ENCODE measurements at places on chromosomes 3 and 15. TPM values are rescaled to one million over a fixed set of nuclear protein-coding genes. Genes with fewer than 3 reads are reported as not detected.

Gene REC114
- not detected for total RNA-seq

Gene SLC2A2
- 351 TPM for total RNA-seq

Gene CPN2
- total RNA-seq, result 159 TPM

Gene PRSS50
- total RNA-seq, result 0.13 TPM

Gene MFN1
- total RNA-seq, result 17.9 TPM

Gene KBTBD8
- total RNA-seq, result 1.5 TPM

Gene AMOTL2
- total RNA-seq, result 26.8 TPM

Gene SLC22A14
- total RNA-seq, result not detected

Gene A4GNT
- total RNA-seq, result not detected

Gene CYP1A2
- total RNA-seq, result 120 TPM

Gene NOX5
- total RNA-seq, result 0.13 TPM

Gene CMTM7
- total RNA-seq, result 3.6 TPM

Gene CAND2
- 7.2 TPM for total RNA-seq

Gene PARP9
- 39.0 TPM for total RNA-seq

Gene LRRC31
- 1.7 TPM for total RNA-seq

- DNase-seq, result no peak
Measured at GRCh38 chr3:99191186-99191585, 289.7 kb upstream of the DCBLD2 start.

GRCh38 chr3:179324270-179324754 is 1.5 kb downstream of the ZNF639 start:
- no peak for DNase-seq

GRCh38 chr15:51621936-51622603 is 501 bp downstream of the DMXL2 start:
- DNase-seq, result peak; percentile 59

DNA sequence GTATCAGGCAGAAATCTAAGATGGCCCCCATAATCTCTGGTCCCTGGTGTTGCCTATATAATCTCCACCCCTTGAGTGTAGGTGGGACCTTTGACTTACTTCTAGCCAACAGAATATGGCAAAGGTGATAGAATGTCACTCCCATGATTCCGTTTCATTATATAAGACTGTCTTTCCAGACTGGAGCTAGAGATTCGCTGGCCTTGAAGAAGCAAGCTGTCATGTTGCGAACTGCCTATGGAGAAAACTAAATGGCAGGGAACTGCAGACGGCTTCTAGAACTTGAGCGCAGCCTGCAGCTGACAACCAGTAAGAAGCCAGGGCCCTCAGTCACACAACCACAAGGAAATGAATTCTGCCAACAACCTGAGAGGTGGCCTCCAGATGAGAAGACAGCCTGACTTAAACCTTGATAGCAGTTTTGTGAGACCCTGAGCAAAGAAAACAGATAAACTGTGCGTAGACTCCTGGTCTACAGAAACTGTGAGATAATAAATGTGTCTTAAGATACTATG is 2.2 kb upstream of the KPNA1 start:
- no peak for DNase-seq

DNA sequence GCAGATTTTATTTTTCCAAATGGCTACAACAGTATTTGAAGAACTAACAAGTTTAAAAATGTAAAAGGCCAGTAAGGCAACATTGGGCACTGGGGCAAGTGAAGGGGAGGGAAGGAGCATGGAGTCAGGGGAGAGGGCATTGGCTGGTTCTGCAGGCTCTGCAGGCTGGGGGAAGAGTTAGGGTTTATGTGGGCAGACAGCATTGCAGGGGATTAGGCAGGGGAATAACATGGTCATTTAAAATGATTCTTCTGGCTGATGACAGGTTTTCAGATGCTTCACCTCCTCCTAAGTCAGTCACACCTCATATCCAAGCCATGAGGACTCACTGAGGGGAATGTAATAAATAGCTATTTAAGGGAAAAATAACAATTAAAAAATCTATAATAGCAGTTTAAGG is 52.6 kb downstream of the BTD start:
- no peak for DNase-seq

GRCh38 chr3:157063926-157064325 is 96.0 kb downstream of the CCNL1 start:
- DNase-seq, result no peak

DNA sequence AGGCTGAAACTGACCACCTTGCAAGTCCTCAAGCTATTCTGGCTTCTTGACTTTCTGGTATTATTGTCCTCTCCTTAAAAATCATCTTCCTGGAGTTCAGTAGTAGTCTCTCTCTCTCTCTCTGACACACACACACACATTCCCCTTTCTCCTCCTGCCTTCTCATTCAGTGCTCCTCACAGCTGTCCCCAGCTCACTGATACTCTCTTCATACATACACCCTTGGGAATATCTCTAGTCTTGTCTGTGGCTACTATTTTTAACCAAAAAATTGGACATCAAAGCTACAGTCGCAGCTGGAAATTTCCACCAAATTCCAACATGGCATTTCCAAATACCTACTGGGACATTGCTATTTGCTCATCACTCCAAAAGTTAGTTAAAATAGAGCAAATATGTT is 178.9 kb downstream of the ECT2 start:
- no peak for DNase-seq

DNA sequence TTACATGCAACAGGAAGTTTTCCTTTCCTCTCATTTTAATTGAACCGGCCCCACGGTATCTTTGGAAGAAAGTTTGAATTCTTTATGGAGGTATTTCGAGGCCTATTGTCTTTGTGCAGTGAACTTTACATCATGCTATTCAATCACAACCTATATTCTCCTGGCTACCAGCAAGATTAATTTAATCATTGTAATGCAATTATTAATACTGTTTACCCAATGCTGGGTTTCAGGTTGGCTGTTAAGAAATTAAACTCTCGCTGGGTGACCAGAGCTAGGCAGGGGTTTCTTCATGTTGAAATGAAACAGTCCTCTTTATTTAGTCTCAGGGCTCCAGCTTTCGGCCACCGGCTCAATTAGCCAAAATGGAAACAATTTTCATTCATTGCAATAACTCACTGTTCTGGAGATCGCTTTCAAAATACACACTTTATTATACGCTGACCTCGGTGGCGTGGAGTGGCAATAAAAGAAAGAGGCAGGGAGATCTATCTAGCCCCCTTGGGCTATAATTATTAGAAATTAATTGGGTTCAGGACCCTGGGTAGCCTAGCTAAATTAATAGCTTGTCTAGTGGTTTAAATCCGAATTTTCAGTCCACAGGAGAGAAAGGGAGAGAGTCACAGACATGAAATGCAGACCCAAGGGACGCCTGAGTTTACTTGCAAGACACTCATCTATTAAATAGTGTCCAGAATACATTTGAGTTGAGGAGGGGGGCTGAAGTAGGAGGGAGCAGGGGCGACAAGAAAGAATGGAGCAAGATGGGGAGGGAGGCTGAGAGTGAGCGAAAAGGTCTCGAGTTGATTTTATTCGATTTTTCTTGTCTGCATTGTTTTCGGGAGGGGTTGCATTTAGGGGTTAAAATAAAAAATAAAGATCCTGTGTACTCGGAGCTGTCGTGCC is 3.9 kb upstream of the MECOM start:
- DNase-seq, result no peak

GRCh38 chr15:31856581-31856980 is 173.7 kb upstream of the CHRNA7 start:
- no peak for DNase-seq

DNA sequence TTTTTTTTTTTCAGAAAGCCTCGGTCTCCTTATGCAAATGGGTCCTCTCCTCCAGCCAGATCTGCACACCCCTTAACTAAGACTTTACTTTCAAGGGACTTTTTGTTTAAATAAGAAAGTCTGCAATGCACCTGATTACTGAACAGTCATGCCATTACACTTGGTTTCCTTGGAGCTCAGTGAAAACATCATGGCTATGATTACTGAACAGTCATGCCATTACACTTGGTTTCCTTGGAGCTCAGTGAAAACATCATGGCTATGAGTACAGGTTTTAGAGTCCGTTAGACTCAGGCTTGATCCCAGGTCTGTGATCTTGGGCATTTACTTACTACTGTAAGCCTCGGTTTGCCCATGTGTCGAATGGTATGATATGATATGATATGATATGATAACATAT is 10.1 kb downstream of the ENTPD3 start:
- DNase-seq, result no peak

DNA sequence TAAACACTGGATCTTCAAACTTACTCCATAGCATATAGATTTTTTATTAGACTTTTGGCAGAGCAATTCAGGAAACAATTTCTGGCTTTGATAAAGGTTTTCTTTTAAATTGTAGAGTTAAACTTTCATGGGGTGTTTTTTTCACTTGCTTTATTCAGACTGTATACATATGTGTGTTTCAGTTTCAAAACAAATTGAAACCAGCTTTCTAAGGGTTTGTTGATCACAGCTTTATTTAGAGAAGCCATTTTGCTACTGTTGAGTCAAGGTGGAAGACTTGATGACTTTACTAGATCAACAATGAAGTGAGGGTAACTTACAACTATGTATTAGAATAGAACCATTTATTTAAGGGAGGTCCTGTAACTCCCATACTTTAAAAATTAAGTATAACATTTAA is 6.2 kb downstream of the UBE2E1 start:
- DNase-seq, result no peak

- no peak for DNase-seq
Measured at GRCh38 chr15:83174891-83175290, 32.7 kb downstream of the HDGFL3 start.

- DNase-seq, result no peak
Measured at GRCh38 chr15:99477791-99478471, 87.9 kb upstream of the MEF2A start.

DNA sequence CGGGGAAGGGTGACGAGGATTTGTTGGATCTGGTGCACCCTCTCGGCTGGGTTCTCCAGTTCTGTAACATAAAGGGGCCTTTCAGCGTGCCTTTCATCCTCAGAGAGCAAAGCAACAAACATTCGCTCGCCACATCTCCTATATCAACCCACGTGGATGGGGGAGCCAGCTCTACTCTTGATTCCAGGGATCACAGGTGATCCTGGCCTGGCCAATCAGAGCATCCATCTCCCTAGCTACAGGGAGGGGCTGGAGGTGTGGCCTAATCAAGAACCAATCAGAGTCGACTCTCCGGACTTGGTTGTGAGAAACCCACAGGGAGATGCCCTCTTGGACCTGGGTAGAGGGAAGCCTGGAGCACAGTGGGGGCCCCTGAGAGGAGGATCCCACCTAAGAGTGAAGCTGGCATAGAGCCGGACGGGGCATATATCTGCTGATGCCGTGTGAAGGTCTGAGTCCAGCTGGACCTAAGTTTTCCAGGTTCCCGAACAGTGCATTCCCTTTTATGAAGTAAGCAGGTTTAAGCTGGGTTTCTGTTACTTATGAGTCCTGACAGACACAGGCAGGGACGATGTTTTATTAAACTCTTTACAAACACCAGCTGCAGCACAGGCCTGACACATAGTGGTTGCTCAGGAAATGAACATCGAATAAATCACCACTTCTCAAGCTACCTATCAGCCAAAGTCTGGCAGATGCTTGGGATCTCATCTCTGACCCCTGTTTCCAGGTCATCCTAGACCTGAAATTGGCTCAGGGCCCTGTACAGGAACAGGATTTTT is 50.7 kb upstream of the RAD18 start:
- DNase-seq, result no peak

DNA sequence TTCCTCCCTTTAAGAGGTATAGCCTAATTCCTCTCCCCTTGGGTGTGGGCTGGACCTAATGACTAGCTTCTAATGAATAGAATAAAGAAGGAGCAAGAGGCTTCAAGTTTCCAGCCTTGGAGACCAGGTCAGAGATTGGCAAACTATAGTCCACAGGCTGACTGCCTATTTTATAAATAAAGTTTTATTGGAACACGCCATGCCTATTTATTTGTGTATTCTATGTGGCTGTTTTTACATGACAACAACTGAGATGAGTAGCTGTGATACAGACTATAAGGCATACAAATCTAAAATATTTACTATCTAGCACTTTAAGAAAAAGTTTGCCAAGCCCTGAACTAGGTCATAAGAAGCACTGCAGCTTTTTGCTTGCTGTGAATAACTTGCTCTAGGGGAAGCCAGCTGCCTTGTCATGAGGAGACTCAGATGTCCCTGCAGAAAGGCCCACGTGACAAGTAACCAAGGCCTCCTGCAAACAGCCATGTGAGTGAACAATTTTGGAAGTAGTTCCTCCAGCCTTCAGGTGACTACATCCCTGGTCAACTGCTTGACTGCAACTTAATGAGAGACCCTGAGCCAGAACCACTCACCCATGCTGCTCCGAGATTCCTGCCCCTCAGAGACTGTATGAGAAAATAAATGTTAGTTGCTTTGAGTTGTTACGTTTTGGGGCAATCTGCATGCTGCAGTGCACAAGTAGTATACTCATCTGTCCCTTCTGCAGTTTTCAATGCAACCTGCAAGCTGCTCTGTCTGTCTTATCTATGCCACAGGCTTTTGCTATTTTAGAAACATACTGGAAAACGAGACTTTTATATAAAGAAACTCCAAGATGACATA is 21.1 kb upstream of the MAP3K13 start:
- no peak for DNase-seq

DNA sequence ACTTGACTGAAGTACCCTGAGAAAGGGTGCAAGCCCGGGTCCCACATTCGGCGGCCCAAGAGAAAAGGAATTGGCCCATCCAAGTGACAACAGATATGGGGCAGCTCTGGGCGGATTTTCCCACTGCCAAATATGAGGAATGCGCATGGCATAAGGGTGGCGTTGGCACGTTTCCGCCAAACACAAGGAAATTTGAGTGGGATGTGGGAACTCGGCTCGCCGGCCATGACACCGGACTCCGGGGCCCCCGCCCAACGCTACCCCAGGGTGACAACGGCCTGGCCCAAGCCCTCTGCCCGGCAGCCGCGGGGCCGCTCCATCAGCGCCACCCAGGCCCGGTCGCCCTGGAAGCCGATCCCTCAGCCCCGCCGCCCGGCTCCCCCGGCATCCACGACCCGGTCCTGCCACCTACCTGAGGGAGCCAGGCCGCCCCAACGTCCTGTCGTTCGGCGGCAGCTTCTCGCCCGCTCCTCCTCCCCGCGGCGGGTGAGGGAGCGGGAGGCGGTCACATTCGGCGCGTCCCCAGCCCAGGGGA is 449 bp downstream of the RAF1 start:
- peak; percentile 73 for DNase-seq
